Caudate nucleus (tissue), 63 donors: ENCODE measurements at places on chromosomes 16 and 17.

GRCh38 chr16:79659344-79659743 is 58.8 kb upstream of the MAF start:
- no peak for DNase-seq

- DNase-seq, result no peak
Observed at GRCh38 chr17:58832514-58832913, 76.9 kb downstream of the PPM1E start.

- no peak for DNase-seq
Observed at GRCh38 chr17:8016632-8017424, 14.4 kb downstream of the GUCY2D start.

- DNase-seq, result no peak
Observed at GRCh38 chr16:30131869-30132475, 9.0 kb upstream of the MAPK3 start.

DNA sequence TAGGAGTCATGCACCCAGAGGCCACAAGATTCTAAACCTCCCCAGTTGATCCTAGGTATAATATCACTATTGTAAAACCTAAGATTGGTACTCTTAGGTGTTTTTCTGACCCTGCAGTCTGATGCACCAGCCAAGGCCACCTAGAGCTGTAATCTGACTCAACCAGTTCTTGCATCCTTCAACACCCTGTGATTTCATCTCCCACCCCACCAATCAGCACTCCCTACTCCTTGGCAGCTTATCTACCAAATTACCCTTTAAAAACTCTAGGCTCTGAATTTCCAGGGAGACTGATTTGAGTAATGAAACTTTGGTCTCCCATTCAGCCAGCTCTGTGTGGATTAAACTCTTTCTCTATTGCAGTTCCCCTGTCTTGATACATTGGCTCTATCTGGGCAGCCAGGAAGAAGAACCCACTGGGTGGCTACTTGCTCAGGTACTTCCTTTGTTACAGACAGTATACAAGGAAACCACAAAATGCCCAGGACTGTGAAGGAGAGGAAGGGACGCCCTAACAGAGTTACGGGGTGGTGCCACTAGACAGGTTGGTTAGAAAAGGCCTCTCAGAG is 1.2 kb upstream of the CDIP1 start:
- DNase-seq, result no peak

- DNase-seq, result no peak
Observed at GRCh38 chr16:59046335-59046734, 312.2 kb upstream of the GOT2 start.

- no peak for DNase-seq
Observed at GRCh38 chr17:56499799-56500388, 93.6 kb upstream of the NOG start.

GRCh38 chr16:56866955-56867830 is 2.2 kb downstream of the SLC12A3 start:
- no peak for DNase-seq

GRCh38 chr17:81859906-81860755 is at the start of gene P4HB:
TSS of gene P4HB (minus strand) at chr17:81860535. CDS start at chr17:81860471, 64 bp downstream.
- no peak for DNase-seq

DNA sequence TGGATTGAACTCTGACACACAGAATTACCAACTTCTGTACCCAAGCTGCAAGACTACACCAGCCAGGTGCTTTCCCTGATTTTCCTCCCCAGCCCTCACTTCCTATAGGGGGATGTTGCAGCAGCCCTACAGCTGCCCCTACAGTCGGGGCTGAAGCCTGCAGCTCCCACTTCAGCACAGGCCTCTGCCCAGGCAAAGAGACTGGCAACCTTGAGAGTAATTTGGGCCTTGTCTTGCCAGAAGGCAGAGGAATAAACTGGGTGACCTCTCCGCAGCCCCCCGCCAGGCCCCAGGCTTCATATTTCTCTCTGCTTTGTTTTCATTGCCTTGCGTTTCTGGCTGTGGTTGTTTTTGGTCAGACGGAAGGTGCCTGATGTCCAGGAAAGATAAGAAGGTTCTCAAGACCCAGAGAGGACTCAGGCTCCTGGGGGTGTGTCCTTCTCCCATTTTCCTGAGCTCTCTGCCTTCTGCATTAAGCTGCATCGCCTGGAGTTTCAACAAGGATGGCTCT is 32.0 kb downstream of the SLC6A4 start:
- DNase-seq, result no peak

DNA sequence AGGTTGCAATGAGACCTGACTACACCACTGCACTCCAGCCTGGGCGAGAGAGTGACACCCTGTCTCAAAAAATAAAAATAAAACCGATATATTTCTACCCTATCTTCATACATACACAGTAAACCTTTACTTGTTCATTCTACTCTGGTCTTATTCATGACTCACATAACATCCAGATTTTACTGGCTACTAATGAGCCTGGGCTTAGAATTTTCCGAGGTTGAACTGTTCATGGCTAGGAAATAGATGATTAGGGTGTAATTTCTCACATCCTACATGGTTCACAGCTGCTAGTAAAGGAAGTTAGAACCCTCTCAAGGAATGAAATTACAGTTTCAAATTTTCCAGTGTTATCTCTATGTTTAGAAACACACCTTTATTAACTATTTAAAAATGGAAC is 14.7 kb downstream of the GSPT1 start:
- no peak for DNase-seq
